H54 (cell line): ENCODE measurements at places on chromosomes 3 and 15.

GRCh38 chr15:49015896-49016295, 30.4 kb downstream of the SECISBP2L start:
- no peak for DNase-seq

DNA sequence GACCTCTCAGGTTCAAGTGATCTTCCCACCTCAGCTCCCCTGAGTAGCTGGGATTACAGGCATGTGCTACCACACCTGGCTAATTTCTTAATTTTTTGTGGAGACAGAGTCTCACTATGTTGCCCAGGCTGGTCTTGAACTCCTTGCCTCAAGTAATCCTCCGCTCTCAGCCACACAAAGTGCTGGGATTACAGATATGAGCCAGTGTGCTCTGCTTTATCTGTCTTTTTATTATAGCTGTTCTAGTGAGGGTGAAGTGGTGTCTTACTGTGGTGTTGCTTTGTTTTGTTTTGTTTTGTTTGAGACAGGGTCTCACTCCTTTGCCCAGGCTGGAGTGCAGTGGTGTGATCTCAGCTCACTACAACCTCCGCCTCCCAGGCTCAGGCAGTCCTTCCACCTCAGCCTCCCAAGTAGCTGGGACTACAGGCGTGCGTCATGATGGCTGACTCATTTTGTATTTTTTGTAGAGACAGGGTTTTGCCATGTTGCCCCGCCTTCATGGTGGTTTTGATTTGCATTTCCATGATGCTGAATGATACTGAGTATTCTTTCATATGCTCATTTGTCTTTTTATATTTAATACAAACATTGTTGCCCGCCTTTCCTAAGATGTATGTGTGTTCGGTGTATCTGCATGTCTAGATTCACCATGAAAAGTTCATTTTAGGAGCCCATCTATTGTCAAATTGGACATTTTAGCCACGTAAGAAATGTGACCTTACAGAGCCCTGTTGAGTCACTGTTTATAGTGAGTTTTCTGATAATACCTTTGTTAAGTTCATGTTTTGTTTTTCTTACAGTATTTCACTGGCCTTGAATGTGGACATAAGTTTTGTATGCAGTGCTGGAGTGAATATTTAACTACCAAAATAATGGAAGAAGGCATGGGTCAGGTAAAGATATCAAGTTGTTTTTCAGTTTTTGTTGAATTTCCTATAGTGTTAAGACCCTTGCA, 80.6 kb downstream of the ARIH1 start:
- no peak for DNase-seq

DNA sequence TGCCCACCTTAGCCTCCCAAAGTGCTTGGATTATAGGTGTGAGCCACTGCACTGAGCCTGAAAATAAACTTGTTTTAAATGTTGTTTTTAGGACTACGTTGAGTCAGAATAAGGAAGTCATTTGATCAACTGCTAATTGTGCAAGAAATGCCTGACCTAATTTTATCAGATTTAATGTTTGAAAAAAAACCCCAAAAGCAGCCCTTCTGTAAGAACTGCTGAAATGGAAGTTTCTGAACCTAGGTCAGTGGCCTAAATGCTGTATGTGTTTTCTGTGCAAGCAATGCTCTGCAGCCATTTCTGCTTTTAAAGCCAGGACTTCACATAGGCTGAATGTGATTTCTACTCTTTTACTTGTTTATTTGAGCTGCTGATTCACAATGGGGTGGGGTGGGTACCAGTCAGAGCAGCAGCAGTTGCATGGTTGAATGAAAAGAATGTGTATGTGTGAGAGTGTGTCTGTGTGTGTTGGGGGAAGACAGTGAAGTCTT, 6.6 kb downstream of the GPX1 start:
- DNase-seq: peak; percentile 58

GRCh38 chr3:46027736-46028397, 584 bp upstream of the XCR1 start:
- no peak for DNase-seq

DNA sequence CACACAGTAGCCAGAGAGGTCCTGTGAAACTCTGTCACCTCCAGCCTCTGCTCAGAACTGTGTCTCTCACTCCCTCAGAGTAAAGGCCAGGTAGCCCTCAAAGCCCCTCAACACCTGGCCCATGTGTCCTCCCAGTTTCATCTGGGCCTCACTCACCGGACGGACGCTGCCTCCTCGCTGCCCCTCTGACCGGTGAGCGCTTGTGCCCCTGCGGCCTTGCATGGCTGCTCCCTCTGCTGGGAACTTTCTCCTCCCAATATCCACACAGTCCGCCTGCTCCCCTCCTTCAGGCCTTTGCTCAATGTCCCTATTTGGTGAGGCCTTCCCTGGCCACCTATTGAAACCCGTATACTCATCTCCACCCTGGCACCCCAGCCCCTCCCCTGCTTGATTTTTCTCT, 36.8 kb upstream of the TRH start:
- DNase-seq: no peak

DNA sequence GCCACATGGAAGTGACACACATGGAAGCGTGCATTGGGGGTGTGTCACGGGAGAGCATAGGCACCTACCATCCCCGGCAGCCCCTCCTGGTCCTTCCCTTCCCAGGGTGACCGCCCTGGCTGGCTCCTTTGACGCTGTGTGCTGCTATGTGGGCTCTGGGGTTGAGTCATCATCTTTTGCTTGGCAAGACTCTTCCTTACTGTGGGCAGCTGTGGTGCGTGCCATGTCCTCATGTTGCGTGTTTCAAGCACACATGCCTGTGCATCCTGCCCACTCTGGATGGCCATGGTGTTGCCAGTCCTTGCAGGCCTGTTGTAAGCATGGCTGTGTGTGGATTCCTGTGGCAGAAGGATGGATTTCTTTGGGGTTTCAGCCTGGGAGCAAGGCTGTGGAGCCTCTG, 14.0 kb downstream of the PLXNA1 start:
- DNase-seq: no peak

DNA sequence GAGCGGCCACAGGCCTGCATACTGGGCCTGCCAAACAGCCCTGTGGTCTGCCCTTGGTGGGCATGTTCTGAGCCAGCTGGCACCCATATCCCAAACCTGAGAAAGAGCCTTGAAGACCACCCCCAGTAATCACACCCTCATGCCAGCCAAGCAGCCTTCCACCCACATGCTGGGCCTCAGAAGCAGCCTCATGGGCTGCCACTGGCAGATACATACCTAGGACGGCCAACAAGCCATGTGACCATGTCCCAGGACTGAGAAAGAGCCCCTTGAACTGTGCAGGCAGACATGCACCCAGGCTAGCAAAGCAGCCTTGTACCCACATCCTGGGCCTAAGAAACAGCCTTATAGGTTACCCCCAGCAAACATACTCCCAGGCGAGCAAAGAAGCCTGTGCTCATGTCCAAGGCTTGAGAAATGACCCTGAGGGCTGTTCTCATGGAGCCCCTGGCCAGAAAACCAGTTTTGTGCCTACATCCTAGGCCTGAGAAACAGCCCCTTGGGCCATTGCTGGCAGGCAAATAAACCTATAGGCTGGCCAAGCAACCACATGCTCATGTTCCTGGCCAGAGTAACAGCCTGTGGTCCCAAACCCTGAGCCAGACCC, 24.9 kb downstream of the TUBGCP5 start:
- DNase-seq: no peak

DNA sequence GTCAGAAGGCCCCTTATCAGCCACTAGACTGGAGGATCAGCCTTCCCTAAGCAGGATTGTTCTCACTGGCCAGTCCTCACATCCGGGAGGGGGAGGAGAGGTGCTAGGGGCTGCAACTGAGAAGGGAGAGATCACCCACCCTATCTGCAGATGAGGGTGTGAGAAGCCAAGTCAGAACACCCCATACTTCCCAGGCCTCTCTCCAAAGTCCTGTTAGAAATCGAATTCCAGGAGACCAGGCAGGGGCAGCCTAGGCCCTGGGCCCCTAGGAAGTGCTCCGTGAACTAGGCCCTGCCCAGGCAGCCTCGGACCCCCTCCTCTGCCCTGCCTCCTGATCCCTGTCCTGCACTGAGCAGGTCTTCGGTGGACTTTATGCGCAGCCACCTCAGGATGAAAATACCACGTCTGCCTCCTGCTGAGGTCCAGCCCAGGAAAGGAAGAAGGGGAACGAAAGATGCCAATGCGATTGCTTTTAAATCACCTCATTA, 933 bp downstream of the DZIP1L start:
- DNase-seq: peak; percentile 15

- no peak for DNase-seq
Observed at GRCh38 chr3:50146316-50146901, 8.7 kb upstream of the SEMA3F start.

GRCh38 chr3:62888180-62888579, 13.0 kb upstream of the CADPS start:
- DNase-seq: no peak

DNA sequence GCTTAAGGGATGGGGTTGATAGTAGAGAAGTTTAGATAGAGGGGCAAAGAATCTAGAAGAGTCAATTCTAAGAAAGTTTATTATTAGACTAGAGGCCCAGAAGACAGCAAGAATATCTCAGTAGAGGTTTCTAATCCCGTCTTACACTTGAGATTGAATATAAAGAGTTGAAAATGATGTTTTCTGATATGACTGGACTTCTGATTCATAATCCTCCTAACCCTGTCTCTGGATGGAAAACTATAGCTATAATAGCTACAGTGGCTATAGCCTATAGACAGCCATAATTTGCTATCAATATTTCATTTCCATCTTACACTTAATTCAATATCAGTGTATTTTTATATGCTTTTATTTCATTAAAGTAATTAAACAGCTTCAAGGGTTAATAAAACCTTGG, 60.0 kb downstream of the GAP43 start:
- no peak for DNase-seq

DNA sequence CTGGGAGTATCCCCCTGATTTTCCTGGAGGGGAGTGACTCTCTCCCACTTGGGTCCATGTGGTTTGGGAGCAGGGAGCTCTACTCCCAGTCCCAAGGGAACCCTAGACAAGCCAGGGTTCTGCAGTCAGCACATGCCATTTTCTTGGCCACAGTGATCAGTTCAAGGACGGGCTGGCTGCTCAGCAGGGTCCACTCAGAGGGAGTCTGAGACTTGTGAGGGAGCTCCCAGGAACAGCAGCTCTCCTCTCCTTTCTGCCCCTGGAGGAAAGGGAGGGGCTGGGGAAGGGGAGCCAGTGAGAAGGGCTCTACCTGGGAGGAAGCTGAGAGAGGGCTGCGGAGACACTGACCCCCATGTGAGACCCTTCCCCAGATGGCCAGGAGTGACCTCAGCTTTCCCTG, 29.1 kb upstream of the LMCD1 start:
- DNase-seq: no peak

DNA sequence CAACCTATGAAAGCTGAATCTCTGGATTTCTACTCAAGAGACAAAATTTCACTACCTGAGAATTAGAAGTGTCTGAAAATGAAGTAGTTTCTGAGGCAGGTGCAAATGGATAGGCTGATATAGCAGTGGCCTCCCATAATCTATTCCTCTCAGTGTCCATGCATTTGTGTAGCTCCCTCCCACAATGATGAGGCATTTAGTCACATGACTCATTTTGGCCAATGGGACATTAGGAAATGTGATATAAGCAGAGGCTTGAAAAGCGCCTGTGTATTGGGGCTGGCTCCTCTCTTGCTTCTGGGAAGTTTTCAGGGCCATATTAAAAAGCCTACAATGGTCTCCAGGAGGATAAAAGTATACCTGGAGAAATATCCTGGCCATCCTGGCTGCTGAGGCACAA, 79.7 kb upstream of the MRPL3 start:
- no peak for DNase-seq

DNA sequence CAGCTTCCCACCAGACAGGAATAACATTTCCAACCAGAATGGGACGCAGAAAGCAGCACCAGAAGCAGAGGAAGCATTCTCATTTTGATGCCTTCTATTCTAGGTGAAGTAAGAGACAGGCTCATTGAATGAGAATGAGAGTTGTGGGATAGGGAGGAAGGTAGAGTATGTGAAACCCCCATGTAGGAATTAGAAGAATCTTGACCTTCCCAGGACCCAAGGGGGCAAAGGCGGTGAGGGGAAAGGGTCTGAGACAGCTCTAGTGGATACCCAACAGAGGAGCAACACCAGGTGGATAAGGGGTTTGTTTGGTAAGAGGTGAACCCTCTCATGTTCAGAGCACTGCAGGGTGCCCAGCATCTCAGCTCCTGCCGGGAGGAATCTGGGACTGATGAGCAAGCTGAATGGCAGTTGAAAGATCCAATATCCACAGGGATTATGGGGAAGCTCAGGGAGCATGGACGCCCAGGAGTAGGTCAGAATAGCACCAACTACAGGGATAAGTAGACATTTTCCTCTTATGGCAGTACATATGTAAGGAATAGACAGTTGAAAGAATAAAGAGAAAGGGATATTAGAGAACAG, 77.0 kb downstream of the PLCL2 start:
- DNase-seq: no peak

DNA sequence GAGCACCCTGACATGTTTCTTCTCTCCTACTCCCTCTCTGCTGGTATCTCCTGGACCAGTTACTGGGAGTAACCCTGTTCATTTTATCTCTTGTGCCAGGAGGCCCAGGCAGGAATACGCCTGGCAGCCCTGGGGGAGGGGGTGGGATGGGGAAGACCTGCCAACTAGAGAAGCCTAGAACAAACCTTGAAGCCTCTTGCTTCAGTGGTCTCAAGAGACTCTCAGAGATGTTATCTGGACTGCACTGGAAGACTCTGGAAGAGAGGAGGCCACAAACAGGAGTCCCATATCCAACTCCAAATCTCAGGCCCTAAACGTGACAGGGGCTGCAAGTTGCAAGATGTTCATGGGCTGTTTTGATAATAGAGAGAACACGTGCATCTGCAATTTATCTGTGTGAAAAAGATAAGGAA, at the start of gene EPB42:
Gene EPB42, minus strand, starts transcription at position 28 of the 413 bp plus-strand sequence. CDS start 193 bp downstream, outside the sequence.
- no peak for DNase-seq

GRCh38 chr15:54854667-54855066, 342.1 kb downstream of the RSL24D1 start:
- no peak for DNase-seq

GRCh38 chr3:38458796-38459498, 5.3 kb downstream of the ACVR2B start:
- DNase-seq: peak; percentile 88

- no peak for DNase-seq
Observed at GRCh38 chr3:198061119-198062067, 101.4 kb downstream of the LMLN start.

- peak; percentile 26 for DNase-seq
Observed at GRCh38 chr15:62618432-62618831, 424.1 kb upstream of the TPM1 start.

GRCh38 chr15:46556559-46557379, 921.9 kb downstream of the SQOR start:
- DNase-seq: no peak

- DNase-seq: no peak
Observed at GRCh38 chr3:36192901-36193300, 187.4 kb upstream of the STAC start.

- no peak for DNase-seq
Observed at GRCh38 chr3:29773481-29773880, 492.6 kb downstream of the RBMS3 start.

DNA sequence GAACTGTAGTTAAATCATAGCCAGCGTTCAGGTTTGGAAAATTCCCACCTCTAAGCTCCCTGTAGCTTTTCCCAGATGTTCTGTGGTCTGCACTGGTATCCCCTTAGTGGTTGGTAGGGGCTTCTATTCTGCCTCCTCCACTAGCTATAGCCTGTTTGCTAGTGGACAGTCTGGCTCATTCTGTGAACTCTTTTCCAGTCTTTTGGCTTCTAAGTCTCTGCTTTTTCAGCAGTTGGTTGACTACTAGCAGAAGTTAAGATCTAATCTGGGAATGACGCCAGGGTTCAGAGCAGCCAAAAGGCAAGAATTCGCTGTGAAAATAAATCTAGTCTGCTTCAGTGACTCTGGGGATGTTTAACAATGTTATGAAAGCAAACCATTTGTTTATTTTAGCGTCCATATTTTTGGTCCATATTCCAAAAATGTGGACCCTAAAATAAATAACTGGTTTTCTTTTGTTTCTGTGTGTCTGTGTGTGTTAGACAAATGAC, 73.7 kb upstream of the WDR72 start:
- DNase-seq: no peak
